ENCODE measurements at places on chromosomes 2 and 18. TPM values are rescaled to one million over a fixed set of nuclear protein-coding genes. Genes with fewer than 3 reads are reported as not detected.

- DNase-seq = peak; percentile 25
Observed at GRCh38 chr2:151730262-151730975, 3.9 kb downstream of the NEB start.

DNA sequence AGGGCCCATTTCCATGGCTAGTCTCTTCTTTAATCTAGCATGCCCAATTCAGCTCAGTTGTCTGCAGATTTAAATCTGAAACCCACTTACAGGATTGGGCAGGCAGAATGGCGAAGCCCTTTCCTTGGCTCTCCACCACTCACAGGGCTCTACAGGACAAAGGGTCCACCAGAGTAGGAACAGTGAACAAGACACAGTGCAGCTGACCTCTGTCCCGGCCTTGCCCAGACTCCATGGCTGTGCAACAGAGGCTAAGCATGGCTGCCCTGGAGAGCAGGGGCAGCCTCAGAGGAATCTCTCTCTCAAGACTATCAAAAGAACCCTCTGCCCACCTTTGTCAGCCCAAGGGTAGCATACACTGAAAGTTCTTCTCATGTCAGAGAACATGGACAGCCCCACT lies 9.7 kb upstream of the ATP6V1B1 start:
- no peak for DNase-seq

Gene SERPINB12
- total RNA-seq = not detected

DNA sequence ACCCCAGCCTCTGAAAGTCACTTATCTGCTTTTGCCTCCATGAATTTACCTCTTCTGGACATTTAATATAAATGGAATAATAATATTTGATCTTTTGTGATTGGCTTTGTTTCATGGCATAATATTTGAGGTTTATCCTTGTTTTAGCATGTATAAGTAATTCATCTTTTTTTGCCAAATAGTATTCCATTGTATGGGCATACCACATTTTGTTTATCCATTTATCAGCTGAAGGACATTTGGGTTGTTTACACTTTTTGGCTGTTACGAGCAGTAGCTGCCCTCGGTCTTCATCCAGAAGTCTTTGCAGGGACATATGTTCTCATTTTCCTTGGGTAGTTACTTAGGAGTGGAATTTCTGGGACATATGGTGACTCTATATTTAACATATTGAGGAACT lies 53.0 kb upstream of the SMIM21 start:
- DNase-seq = no peak

Gene MTX2
- 18.3 TPM for total RNA-seq

DNA sequence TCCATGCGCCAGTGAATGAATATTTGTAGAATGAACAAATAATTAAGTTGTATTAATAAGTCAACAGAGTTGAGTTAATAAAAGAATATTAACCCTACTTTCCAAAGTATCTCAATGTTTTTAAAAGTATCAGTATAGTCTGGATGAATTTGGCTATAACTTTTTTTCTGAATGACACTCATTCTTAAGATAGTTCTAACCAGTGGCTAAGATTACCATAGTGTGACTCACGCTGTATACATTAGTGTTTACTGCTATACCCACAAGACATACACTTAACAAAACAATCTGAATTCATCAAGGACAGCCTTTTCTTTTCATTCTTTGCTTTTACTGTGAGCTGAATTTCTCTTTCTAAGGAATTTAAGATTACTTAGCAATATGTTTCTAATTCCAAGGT lies 77.0 kb upstream of the PDE1A start:
- peak; percentile 16 for DNase-seq

DNA sequence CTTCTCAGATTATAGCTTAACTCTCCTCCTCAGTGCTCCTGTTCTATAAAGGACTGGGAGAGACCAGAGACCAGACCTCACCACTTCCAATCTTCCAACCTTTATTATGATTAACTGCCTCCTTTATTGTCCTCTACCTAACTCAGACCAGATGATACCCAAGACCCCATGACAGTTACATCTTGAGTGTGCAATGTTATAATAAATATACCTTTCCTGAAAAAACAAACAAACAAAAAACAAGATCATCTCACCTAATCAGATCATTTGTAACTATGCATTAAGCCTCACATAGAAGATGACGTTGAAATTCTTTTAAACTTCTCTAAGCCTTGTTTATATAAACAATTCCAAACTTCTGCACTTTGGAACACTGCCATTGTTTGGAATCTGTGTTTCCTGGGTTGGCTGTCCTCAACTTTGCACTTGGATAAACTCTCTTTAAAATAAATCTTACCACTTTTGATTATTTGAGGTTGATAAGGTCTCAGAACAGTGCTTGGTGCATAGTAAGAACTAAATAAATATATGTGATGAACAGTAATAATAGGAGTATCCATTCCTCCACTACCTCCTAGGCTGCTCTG lies 342.7 kb downstream of the TDRD15 start:
- no peak for DNase-seq

- no peak for DNase-seq
Observed at GRCh38 chr2:76930056-76930744, 592.0 kb downstream of the LRRTM4 start.

Gene ZBTB7C
- 0.41 TPM for total RNA-seq

Gene FAP
- total RNA-seq = 150 TPM

Gene KCNG2
- not detected for total RNA-seq

GRCh38 chr2:54429811-54430551 lies 26.1 kb upstream of the SPTBN1 start:
- no peak for DNase-seq

Gene SLC8A1
- total RNA-seq = 112 TPM

Gene CRYGC
- total RNA-seq = not detected

- no peak for DNase-seq
Observed at GRCh38 chr2:192940767-192941166, 746.0 kb upstream of the TMEFF2 start.

DNA sequence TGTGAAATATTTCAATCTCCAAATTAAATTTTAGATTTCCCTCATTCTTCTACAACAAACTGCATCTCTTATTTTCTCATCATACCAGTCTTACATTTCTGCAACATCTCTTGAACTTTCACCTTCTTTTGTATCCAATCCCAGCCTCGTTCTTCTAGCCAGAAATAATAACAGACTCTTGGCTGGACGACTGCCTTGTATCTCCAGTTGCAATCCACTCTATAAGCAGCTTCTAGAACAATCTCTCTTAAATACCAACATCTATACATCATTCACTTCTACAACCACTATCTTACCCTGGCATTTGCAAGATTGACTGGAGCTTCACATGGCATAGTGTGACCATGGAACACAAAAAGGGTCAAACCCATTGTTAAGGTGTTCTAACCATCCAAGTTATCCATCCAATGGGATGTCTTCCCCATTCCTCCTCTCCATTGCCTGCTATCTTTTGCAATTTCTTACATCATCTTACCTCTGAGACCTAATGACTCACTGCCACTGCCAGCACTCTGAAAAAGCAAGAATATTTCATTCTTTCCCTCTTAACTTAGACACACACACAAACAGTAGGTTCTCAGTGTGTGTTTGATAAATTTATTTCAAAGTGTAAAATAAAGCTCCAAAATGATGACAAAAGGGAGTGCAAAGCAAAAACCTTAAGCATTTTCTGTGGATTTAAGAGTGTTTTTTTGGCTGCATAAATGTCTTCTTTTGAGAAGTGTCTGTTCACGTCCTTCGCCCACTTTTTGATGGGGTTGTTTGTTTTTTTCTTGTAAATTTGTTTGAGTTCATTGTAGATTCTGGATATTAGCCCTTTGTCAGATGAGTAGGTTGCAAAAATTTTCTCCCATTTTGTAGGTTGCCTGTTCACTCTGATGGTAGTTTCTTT lies 145.6 kb downstream of the METTL4 start:
- peak; percentile 81 for DNase-seq

Gene CLEC4F
- total RNA-seq = not detected

- DNase-seq = no peak
Observed at GRCh38 chr2:98140210-98140609, 53.2 kb downstream of the VWA3B start.

GRCh38 chr2:156342254-156343095 lies 10.0 kb upstream of the NR4A2 start:
- DNase-seq = peak; percentile 95

Gene PKP4
- 33.3 TPM for total RNA-seq

DNA sequence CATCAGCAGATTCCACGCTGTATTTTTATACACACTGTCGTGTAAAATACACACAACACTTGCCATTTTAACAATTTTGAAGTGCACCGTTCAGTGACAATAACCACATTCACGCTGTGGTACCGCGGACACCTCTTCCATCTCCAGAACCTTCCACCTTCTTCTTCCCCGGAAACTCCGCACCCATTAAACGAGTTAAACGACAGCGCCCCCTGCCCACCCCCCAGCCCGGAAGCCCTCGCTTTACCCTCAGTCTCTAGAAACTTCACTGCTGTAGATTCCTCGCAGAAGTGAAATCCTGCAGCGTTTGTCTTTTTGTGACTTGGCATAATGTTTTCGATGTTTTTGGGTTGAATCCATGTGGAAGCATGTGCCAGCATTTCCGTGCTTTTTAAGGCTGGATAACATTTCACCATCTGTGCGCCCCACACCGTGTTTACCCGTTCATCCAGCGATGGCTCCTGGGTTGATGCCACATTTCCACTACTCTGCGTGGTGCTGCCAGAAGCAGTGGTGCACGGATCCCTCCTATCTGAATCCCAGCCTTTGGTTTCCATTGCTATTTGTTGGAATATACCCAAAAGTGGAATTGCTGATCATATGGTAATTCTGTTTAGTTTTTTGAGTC lies 32.0 kb upstream of the TMEM18 start:
- DNase-seq = no peak

DNA sequence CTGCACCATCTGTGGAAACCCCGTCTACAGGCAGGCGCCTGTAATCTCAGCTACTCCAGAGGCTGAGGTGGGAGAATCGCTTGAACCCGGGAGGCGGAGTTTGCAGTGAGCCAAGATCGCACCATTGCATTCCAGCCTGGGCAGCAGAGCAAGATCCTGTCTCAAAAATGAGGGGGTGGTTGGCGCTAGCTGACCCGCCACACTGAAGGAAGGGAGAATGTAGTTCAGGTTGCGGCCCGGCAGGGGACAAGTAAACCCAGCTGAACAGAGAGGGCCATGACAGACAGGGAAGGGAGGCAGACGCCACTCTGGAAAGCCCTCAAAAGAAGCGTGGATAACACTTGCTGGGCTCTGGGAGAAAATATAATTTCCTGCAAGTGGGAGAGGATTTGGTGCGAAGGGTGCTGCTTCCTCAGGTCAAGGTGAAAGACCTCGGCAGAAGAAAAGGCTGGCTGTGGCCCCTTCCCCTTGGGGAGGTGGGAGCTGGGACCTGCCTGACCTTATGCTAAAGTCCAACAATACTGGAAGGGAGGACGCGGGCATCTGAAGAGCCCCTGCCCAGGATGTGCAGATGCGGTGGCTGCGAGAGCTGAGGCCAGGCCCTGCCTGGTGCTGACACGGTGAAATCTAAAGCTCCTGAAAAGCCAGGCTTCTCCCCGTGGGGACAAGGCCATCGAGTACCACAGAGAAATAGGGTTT lies 3.7 kb upstream of the SFT2D3 start:
- DNase-seq = no peak

Gene HJURP
- total RNA-seq = 1.1 TPM

Gene FIGLA
- total RNA-seq = not detected

Gene HOXD11
- total RNA-seq = not detected

GRCh38 chr2:236211296-236211695 lies 43.1 kb upstream of the GBX2 start:
- DNase-seq = no peak

Gene EMILIN2
- total RNA-seq = 11.2 TPM

DNA sequence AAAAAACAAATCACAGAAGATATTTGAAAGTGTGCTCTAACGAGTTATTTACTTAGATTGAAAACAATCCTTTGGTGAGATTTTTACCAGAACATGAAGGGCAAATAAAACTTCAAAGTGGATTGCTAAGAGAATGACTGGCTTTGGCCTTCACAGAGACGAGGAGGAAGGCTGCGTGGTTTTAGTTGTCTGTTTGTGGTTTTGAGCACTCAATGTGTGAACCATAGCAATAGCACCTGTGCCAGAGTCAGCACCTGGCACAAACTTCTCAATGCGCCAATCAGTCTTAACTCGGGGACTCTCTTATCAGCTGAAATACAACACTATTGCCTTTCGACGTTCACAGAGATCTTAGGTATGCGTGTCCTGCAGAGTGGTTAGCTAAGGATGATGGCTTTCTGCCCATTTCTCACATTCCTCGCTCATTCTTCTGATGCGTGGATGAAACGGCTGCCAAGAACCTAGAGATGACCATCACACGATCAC lies 70.0 kb downstream of the MBP start:
- DNase-seq = peak; percentile 62

GRCh38 chr2:48113767-48114166 lies 207.5 kb upstream of the FBXO11 start:
- DNase-seq = no peak

DNA sequence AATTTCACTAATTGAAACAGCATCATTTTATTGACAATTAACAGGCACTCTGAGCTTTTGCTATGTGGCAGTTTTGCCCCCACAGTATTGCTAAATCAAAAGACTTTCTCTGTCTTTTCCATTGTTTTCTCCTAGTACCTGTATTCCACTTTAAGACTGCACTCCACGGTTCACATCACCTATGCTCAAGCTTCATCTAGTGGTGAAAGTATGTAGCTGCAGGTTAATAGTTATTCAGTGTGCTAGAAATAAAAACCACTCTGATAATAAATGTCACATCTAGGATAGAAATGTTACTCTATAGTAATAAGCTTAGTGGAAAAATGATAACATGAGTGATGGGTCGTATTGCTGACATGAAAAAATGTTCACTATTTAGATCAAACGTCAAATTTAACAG lies 24.6 kb downstream of the ARL6IP6 start:
- no peak for DNase-seq

- DNase-seq = no peak
Observed at GRCh38 chr18:42261731-42262130, 306.7 kb downstream of the PIK3C3 start.

DNA sequence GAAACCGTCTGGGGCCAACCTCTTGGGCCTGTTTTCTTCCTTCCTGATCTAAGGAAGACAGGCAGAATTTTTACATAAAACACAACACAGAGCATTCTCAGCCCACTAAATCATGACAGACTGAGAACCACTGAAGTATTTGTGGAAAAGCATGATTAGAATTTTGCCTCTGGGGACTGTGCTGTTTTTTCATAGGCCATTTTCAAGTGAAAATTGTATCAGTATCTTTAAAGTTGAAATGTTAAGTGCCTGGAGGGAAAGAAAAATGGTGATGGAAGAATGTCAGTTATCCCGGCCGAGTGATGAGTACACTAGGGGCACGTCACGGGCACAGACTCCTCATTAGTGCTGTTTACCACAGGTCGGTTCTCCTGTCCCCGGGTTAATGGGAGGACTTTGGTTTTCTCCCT lies 36.9 kb downstream of the EHD3 start:
- peak; percentile 24 for DNase-seq

- DNase-seq = peak; percentile 25
Observed at GRCh38 chr2:70141212-70141901, 49.5 kb downstream of the C2orf42 start.
